Tibial nerve (tissue), 4 donors: ENCODE measurements at places on chromosomes 13 and 19. TPM values are rescaled to one million over a fixed set of nuclear protein-coding genes. Genes with fewer than 3 reads are reported as not detected.

- no peak overlapping the region for H3K27ac ChIP-seq
- H3K27me3 ChIP-seq, result no peaks in the 10 kb centered on the region
- H3K4me1 ChIP-seq, result no peaks in the 10 kb centered on the region
Measured at GRCh38 chr13:43905435-43906031, 25.8 kb downstream of the LACC1 start.

DNA sequence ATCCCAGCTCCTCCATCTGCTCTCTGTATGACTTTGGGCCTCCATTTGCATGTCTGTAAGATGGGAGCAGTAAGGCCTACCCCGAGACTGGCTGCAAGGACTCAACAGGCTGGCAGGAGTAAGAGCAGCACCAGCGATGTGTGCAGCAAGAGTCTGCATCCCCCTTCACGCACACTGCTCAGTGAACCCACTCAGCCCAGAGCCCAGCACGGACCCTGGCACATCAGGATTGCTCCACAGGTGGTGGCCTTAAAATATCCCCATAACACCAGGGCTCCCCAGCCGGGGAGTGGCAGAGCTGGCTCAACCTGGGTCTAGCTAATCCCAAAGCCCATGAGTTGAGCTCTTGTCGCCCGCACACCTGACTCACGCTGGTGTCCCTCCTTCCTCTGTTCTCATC is 23.4 kb downstream of the VRK3 start:
- H3K27ac ChIP-seq, result no peak overlapping the region
- H3K4me3 ChIP-seq, result no peak overlapping the region

GRCh38 chr19:15577184-15577771 is 37.7 kb upstream of the CYP4F8 start:
- no peak for DNase-seq
- no peak overlapping the region for H3K27ac ChIP-seq
- peaks cover 5% of the 10 kb centered on the region for H3K27me3 ChIP-seq
- no peaks in the 10 kb centered on the region for H3K36me3 ChIP-seq

DNA sequence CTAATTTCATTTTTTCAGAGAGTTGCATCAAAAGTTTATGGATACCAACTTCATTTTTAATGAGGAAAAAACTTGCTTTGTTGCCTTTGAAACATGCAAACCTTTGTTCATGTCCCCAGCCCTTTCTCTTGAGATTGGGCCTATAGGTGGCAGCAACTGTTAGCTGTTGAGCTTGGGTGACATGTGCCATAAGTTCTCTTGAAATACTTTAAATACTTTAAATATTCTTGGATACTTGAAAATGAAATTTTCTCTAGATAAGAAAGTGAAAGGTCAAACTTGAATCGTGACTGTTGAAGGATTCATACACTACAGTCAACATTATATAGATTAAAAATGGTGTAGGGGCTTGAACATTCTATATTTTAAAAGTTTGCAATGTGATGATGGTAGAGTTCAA is 294.9 kb downstream of the NDFIP2 start:
- H3K27ac ChIP-seq, result no peak overlapping the region
- H3K4me1 ChIP-seq, result no peaks in the 10 kb centered on the region
- no peaks in the 10 kb centered on the region for H3K36me3 ChIP-seq
- DNase-seq, result no peak
- H3K27me3 ChIP-seq, result no peaks in the 10 kb centered on the region

DNA sequence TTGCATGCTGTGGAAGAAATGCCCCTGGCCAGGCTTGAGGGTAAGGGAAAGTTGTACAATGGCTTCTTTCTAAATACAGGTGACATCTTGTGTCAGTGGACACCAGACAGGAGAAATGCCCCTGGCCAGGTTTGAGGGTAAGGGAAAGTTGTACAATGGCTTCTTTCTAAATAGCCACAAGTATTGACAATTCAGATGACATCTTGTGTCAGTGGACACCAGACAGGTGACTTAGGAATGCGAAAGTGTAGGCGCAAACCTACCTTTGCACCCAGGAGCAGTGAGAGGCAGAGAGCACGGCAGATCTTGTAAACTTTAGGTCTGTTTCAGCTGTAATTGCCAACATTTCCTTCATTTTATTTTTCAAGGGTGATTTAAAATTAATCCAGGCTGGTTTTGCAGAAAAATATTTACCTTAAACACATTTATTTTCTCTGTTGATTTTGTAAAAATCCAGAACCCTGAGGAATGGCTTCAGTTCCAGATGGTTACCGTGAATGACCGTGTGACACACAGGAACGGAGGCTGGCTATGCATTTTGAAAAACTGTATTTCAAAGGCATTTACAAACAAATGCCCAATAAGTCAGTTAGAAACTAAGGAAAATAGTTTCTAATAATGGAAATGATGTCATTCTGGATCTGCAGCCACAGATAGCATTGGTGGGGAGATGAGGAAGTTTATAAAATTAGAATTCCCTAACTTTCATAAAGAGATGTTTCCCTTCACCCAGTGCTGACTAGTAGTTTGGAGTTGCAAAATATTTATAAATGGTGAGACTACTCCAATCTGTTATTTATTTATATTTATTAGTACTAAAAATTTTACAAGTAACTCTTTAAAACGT is 34.9 kb downstream of the TNFSF13B start:
- no peak overlapping the region for H3K4me3 ChIP-seq
- no peak overlapping the region for H3K27ac ChIP-seq
- H3K4me1 ChIP-seq, result no peaks in the 10 kb centered on the region

GRCh38 chr19:33424181-33424580 is 50.7 kb downstream of the CEBPG start:
- H3K27me3 ChIP-seq, result no peaks in the 10 kb centered on the region
- H3K36me3 ChIP-seq, result no peaks in the 10 kb centered on the region
- no peaks in the 10 kb centered on the region for H3K4me1 ChIP-seq
- DNase-seq, result no peak
- H3K4me3 ChIP-seq, result no peak overlapping the region
- no peak overlapping the region for H3K27ac ChIP-seq

- no peak for DNase-seq
- H3K36me3 ChIP-seq, result no peaks in the 10 kb centered on the region
- no peaks in the 10 kb centered on the region for H3K27me3 ChIP-seq
- no peak overlapping the region for H3K27ac ChIP-seq
- H3K4me1 ChIP-seq, result no peaks in the 10 kb centered on the region
- H3K4me3 ChIP-seq, result no peak overlapping the region
Measured at GRCh38 chr19:44908836-44909261, 3.3 kb downstream of the APOE start.

DNA sequence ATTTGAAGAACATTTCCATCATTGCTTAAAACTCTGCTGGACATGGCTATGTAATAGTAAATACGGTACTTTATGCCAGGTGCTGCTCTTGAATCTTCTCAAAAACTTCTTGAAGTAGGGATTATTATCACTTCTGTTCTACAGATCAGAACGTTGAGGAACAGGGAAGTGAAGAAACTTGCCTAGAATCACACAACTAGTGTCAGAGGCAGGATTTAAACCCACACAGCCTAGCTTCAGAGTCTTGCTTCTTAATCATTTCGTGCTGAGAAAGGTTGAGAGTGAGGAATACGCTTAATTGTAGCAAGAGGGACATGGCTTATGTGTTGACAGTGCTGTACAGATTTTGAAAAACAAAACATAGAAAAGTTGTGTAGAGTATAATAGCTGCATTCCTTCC is 13.5 kb downstream of the TM9SF2 start:
- no peak overlapping the region for H3K4me3 ChIP-seq
- H3K27me3 ChIP-seq, result no peaks in the 10 kb centered on the region
- peaks cover 38% of the 10 kb centered on the region for H3K4me1 ChIP-seq
- DNase-seq, result no peak
- H3K27ac ChIP-seq, result no peak overlapping the region

DNA sequence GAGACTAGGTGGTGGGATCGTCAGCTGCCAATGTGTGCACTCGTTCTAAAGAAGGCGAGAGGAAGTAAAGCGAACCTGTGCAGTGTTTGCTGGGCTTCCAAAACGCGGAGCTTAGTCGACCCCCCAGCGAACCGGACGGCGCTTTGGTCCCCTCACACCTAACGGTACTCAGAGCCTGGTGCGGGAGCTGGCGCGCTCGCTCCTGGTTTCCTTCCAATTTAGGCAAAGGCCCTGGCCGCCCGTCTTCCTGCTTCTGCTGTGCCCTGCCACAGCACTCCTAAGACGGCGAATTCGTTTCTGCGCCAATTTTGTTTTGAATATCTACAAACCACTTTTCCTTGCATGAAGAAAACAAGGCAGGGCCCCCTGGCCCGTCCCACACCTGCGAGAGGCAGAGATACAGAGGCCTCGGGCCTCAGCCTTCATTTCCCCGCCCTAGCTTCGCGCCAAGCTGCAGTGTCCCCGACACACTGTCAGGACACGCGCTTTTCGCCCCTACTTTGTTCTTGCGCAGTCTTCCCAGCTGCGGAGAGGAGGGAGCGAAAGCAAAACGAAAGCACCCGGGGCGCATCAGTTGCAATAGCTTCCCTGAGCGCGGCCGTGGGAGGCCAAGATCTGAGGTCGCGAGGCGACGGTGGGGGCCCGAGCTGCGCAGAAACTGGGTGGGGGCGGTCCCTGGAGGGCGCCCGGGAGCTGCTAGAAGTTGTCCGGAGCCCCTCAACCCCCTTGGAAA is 111.9 kb downstream of the KCNRG start:
- H3K4me1 ChIP-seq, result peaks cover 30% of the 10 kb centered on the region
- H3K27ac ChIP-seq, result peak overlapping the region; percentile 100
- H3K36me3 ChIP-seq, result no peaks in the 10 kb centered on the region
- H3K27me3 ChIP-seq, result no peaks in the 10 kb centered on the region

- peak overlapping the region; percentile 24 for H3K4me3 ChIP-seq
- H3K27me3 ChIP-seq, result no peaks in the 10 kb centered on the region
- no peaks in the 10 kb centered on the region for H3K4me1 ChIP-seq
- peak overlapping the region; percentile 82 for H3K27ac ChIP-seq
Measured at GRCh38 chr19:34232566-34233481, 21.5 kb upstream of the GARRE1 start.

DNA sequence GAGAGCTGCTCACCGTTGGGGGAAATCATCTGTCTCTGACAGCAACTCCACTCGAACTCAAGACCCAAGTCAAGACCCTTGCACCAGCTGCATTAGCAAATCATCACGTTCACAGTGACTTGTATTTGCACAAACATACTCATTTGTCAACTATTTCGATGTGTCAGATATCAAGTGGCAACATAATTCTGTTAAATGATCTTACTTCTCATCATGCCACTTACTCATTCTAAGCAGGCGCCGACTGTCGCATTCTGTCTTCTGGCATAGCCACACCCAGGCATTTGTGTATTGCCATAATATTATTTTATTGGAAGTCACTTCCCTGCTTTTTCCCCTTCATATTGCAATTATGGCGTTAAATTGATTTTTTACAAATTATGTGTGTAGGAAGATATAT is 23.0 kb upstream of the ATP1A3 start:
- H3K27ac ChIP-seq, result no peak overlapping the region
- no peak overlapping the region for H3K4me3 ChIP-seq
- H3K36me3 ChIP-seq, result no peaks in the 10 kb centered on the region
- no peaks in the 10 kb centered on the region for H3K27me3 ChIP-seq
- DNase-seq, result no peak

- no peak overlapping the region for H3K4me3 ChIP-seq
- no peaks in the 10 kb centered on the region for H3K27me3 ChIP-seq
- H3K36me3 ChIP-seq, result no peaks in the 10 kb centered on the region
- no peak for DNase-seq
- peak overlapping the region; percentile 77 for H3K27ac ChIP-seq
Measured at GRCh38 chr19:3178973-3179738, 587 bp downstream of the S1PR4 start.

DNA sequence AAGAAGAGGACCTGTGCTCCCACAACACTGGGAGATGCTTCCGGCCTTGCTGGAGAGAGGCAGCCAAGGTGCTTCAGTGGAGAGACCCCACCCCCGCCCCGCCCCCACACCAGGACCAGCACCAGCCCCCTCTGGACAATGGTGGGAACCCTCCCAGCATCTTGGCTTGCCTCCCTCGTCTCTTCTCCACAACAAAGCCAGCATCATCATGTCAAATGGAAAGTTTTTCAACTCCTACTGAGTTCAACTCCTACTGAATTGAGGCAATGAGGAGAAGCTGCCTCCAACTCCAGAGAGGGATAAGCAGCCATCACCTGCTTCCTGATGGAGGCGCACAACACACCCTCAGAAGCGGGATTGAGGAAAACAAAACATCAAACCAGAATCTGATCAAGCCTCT is 12.8 kb downstream of the DEDD2 start:
- H3K4me1 ChIP-seq, result peaks cover 15% of the 10 kb centered on the region
- peaks cover 19% of the 10 kb centered on the region for H3K36me3 ChIP-seq
- H3K27ac ChIP-seq, result no peak overlapping the region
- no peak overlapping the region for H3K4me3 ChIP-seq
- H3K27me3 ChIP-seq, result no peaks in the 10 kb centered on the region

The FLT3LG gene
- total RNA-seq, result 13.8 TPM

The MAG gene
- total RNA-seq, result 49.6 TPM

The FGF9 gene
- 0.22 TPM for total RNA-seq
